Mucosa of descending colon (tissue), 3 donors: ENCODE measurements at places on chromosomes 12 and 14.

GRCh38 chr14:77837926-77838325 lies 38.0 kb downstream of the ADCK1 start:
- no peak for DNase-seq

- DNase-seq: peak; percentile 74
Measured at GRCh38 chr12:106841510-106842302, 67.2 kb downstream of the RIC8B start.

GRCh38 chr12:103036581-103037214 lies 79.2 kb downstream of the ASCL1 start:
- no peak for DNase-seq

- DNase-seq: peak; percentile 50
Measured at GRCh38 chr14:106268013-106268727, 741.8 kb downstream of the TMEM121 start.

- no peak for DNase-seq
Measured at GRCh38 chr12:132834181-132834711, 5.6 kb upstream of the GOLGA3 start.

- no peak for DNase-seq
Measured at GRCh38 chr12:28898038-28898437, 251.0 kb upstream of the FAR2 start.

DNA sequence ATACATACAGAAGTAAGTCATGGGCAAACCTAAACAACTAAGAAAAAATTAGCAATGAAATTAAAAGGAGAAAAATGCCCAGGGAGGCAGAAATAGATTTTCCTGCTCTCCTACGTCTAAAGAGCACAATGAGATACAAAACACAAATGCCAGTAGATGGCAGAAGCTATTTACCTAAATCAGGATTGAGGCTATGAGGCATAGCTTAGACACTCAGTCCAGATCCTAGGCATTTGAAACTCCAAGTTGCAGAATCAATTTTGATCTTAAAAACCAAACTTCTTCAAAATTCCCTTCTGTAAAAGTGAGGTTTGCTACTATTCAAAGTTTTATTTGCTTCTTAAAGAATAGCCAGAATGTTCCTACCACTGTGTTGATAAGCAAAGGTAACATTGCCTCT lies 368.6 kb downstream of the DAD1 start:
- DNase-seq: no peak

GRCh38 chr12:92717202-92717601 lies 14.4 kb downstream of the PLEKHG7 start:
- DNase-seq: no peak

DNA sequence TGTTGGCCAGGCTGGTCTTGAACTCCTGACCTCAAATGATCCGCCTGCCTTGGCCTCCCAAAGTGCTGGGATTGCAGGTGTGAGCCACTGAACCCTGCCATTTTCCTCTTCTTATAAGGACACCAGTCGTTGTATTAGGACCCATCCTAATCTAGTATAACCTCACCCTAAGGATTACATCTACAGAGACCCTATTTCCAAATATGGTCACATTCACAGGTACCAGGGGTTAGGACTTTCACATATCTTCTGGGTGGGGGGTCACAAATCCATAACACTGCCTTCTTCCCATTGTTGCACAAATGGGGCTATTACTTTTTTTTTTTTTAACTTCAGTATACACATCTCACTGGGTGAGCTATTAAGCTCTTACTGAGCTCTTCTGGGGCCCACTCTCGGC lies 38.6 kb downstream of the ARF6 start:
- DNase-seq: no peak

DNA sequence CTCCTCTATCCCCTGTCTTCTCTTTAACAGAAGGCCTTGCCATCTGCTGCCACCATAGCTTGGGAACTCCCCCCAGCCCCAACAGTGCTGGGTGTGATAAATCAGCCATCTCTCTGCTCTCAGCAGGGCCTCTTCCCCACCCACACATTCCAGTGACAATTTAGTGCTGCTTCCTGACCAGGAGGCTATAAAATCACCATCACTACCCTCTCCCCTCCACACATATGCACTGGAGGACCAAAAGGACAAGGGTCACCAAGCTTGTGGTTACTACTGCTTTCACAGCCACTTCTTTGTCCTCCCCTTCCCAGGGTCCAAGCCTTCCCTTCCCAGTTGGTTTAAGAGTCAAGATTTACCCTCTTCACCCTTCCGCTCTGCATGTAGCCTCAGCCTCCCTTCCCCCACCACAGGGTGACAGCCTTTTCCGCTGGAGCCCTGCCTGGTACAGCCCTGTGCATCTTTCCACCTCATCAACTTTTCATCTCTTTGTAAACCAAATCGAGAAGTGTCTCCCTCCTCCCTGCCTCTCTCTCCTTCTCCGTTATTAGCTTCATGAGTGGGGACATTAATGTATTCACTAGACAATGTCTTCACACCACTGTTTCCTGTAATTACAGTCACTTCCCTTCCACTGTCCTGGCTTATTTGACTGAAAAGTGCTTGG lies 9.4 kb downstream of the PSMB5 start:
- DNase-seq: no peak

DNA sequence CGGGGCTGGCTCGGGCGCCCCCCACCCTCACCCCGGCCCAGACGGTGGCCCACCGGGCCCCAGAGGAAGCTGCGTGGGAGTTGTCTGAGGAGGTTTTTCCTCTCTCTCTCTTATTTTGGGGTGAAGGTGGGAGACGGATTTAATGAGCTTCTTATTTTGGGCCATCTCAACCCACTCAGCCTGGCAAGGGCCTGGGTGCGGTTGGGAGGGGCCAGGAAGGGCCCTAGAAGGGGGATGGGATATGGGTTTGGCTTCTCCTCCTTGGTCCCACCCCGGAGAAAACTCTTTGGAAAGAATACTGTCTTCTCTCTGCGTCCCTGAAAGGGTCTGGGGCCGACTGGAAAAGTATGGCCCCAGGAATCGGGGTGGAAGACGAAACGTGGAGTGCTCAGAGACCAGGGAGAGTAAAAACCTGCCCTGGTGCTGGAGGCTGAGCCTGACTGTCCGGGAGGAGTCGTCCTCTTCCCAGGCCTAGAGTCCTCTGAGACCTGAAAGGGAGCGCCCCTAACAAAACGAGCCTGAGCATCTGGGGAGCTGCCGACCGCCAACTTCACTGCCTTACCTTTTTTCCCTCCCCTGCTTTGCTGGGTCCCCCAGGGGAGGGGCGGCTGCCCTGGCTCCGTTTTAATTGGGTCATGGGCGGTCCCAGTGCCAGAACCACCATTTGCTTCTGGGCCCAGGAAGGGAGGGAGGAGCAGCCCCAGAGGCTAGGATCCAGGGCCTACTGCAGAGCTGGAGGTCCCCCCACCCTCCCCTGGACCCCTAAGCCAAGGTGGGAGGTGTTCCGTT lies 1.6 kb downstream of the MMP14 start:
- DNase-seq: peak; percentile 34

GRCh38 chr12:52661668-52662067 lies 9.7 kb upstream of the KRT2 start:
- no peak for DNase-seq

DNA sequence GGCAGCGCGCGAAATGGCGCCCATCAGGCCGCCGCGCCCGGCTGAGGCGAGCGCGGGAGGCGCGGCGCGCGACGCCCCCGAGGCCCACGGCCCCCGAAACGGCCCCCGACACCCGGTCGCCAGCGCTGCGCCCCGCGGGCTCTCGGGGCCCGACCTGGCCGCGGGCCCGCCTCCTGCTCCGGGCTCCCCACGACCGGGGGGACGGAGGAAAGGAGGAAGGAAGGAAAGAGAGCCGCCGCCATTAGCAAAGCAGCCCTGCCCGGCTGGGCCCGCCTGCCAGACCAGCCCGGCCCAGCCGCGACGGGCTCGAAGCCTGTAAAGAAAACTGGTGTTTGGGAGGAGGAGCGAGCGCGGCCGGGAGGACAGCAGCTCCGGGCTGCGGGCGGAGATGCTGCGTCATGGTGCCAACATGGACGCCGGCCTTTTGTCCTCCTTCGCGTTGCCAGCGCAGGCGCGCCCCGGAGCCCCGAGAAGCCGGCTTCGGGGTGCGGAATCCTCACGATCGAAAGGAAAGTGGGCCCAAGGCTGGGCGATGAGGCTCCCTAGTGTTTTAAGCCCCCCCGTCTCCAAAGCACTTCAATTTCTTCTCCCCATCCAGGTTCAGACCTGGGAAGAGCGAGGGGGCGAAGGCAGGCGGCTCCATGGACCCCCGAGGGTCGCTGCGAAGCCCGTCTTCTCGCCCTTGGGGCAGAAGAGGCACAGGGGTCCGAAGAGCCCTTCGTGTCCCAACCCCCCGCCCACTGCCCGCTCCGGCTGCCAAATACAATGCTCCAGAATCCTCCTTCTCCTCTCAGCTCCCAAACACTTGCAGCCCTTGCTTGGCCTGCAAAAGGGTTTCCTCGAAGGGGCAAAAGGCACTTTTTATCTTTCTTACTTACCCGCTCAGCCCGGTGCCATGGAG lies 2.9 kb upstream of the SETD1B start:
- DNase-seq: peak; percentile 87

GRCh38 chr14:69027242-69027913 lies 48.3 kb upstream of the ACTN1 start:
- DNase-seq: no peak

DNA sequence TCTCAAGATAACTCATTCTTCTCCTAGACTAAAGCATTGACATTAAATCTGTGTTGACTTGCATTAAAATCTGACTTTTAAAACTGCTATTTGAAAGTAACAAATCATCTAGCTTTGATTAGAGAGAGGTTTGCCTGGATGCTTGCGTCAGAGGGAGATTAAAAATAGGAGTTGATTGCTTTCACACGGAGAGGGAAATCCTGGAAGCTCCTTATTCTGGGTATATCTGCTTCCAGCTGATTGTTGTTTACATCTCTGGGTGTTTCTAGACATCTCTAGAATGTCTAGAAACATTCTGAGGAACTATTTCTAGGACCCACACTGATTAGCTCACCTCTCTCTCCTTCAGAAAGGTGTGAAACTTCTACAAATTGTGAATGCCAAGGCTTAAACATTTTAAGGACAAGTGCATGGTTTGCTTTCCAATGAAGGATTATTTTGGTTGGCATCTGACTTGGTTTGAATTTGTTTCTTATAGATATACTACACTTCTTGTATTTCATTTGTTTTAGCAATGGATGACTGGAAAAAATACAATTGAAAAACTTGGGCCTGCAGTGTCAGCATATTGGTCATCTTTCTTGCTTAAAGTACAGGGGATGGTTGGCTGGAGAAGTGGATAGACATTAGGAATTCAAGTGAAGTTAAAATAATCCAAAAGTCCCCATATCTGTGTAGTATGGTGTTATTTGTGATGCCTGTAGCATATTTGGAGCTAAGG lies 2.1 kb downstream of the DIP2B start:
- no peak for DNase-seq

DNA sequence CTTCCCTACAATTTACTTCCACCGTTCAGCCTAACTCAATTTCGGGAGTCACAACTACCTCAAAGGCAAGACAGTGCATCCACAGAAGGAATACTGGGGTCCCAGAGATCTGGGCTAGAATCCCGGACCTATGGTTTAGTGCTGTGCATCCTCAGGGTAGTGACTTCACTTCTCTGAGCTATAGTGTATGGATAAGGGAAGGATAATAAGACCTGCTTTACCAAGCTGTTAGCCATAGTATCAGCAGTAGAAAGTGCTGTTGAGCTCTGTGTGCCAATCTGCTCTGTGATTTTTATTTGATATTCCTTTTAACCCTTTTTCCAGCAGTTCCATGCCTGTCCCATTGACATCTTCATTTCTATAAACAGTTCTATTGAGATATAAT lies 1044.3 kb downstream of the BCL11B start:
- DNase-seq: no peak

DNA sequence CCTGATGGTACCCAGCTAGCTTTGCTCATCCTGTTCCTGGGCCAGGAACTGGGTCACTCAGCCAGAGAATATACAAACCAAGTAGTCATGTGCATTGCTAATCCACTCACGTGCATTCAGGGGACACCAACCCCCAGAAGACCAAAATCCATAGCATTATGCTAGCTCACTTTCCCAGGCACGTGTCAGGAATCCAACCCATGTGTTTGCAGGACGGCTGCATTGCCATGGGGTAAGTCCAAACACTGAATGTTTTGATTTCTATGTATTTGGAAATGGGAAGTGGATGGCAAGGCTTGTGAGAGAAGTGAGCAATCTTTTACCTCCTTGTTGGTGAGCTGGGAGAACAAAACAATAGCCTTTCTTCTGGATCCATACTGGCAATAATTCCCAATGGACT lies 87.1 kb upstream of the FOXN3 start:
- DNase-seq: no peak

DNA sequence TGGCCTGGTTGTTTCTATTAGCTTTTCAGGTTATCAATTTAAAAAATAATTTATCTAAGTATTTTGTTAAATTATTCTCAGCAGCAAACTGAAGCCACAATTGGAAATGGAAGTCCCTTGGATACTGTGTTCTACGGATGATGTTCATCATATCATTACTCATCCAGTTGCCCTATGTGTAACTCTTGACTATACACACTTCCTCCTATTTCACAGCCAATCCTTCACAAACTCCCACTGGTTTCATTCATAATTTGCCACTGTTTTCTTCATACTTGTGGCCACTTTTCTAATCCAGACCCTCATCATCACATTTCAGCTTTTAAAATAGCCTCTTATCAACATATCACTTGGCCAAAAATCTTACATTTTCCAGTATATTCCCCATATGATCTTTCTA lies 84.0 kb downstream of the CATSPERB start:
- DNase-seq: no peak

DNA sequence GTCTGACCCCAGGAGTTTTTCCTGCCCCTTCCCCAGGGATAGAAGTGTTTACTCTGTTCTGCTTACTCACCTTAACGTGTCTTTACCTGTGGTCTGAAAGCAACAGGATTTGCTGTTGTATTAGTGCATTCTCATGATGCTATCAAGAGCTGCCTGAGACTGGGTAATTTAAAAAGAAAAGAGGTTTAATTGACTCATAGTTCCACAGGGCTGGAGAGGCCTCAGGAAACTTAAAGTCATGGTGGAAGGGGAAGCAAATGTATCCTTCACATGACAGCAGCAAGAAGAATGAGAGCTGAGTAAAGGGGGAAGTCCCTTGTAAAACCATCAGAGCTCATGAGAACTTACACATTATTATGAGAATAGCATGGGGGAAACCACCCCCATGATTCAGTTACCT lies 240.4 kb downstream of the SNAPC1 start:
- no peak for DNase-seq

DNA sequence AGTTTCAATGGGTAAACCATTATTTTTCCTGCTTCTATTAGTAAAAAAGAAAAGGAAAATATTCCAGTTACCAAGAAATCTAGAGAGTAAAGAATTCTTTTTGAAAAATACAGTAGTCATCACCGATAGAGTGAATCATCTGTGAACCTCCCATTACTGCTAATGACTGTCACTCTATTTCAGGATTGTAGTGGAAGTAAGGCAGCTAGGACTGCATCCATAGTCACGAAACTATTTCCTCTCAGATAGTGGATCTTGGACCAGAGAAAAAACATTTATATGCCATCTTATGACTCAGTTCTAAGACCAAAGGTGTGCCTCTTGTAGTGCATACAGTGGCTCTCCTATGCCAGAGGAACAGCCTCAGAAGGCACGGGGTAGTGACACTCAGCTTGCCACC lies 173.9 kb upstream of the PLEKHA5 start:
- no peak for DNase-seq
